Esophagus muscularis mucosa (tissue), 4 donors: ENCODE measurements at places on chromosomes 5 and 9.

DNA sequence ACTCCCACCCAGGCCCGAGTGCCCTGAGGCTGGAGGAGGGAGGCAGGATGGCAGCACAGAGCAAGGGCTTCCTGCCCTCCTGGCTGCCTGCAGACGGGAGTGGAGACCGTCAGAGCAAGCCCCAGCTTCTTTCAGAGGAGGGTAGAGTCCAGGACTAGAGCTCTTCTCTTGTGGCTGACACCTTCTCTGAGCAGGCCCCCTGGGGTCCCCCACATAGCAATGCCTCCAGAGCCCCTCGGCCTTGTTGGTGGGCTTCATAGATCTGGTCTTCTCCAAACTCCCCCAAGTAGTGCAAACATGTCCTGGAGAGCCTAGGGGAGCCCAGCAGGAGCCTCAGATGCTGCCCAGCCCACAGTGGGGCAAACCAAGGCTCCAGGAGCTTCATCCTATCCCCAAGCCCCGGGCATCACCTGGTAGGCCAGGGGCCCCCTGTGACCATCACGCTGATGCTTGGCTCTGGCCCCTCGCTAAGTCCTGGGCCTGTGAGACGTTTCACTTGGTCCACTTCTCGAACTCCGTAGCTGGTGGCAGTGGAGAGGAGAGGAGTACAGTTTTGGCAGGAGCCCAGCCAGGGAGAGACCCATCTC is 2.0 kb downstream of the MZB1 start:
- no peak for DNase-seq

DNA sequence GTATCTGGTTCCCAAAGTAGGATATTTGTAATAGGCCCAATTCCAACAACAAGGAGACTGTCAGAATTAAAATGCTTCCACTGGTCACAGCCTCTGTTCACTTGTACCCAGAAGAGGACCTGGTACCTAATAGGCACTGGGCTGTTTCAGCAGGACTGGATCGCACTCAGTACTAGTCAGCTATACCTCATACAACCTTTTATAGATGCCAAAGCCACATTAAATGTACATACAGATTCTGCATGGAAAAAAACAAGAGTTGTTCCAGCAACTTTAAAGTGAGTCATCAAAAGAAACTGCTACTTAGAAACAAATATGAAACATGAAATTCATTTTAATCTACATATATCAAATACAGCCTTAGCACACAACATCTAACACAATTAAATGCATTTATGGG is 87.5 kb downstream of the GPR21 start:
- DNase-seq: no peak

GRCh38 chr5:168707716-168708695 is 128.8 kb upstream of the PANK3 start:
- DNase-seq: no peak

GRCh38 chr5:173010547-173011464 is 27.2 kb downstream of the ATP6V0E1 start:
- DNase-seq: no peak

DNA sequence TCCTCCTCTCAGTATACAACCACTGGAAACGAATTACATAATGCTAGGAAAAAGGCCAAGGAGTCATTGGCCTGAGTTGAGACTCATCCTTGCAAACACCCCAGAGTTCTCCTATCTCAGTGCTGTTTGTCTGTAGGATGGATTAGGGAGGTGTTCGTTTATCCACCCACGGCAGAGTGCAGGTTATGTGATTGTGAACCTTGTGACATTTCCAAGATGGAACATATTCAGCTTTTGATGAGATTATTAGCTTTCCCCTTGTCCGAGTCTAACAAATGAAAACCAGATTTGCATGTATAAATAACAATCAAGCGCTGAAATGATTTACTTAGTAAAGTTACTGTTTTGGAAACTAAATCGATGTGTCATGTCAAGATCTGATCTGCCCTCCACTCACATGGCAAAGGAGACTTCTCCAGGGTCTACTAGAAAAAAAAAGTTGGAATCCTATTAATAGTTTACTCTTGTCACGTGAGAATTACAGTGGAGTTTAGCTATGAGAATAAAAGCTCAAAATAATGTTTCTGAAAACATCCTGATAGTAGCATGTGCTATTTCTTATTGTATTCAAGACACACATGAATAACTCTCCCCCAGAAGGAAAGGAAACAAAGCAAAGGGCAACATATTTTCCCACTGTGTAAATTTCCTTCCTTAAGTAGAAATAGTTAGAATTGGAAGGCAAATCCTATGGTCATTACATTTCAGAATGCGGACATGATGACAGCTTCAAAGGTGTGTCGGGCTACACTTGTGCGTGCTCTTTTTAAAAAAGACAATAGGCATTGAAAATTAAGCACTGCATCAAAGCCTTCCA is 600.4 kb downstream of the EBF1 start:
- DNase-seq: no peak

- DNase-seq: no peak
Observed at GRCh38 chr5:143311428-143311827, 92.1 kb downstream of the NR3C1 start.

DNA sequence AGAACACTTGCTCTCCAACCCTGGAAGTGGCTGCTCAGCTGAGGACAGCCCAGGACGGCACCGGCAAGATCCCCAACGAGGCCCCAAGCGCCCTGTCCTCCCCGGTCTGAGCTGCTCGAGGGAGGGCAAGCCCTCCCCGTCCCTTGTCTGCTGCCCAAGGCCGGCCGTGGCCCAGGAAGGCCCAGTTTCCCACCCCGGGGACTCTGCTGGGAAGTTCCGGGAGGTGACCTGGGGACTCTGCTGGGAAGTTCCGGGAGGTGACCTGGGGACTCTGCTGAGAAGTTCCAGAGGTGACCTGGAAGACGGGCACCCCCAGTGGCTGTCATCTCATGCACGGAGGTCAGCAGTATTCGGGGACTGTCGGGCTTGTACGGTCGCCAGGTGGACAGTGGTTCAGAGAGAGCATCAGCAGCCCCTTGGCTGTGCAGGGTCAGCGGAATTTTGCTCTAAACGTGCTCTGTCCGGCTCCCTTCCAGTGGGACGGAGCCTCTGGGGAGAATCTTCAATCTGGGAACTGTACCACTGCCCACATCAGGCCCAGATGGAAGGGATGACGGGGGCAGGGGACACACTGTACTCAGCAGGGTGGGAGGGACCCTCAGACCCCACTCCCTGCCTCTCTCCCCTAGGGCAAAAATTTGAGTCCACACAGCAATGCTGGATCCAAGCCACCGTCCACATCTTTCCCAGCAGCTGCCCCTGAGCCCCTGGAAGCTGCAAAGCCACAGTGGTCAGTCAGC is 7.2 kb downstream of the NACC2 start:
- no peak for DNase-seq

DNA sequence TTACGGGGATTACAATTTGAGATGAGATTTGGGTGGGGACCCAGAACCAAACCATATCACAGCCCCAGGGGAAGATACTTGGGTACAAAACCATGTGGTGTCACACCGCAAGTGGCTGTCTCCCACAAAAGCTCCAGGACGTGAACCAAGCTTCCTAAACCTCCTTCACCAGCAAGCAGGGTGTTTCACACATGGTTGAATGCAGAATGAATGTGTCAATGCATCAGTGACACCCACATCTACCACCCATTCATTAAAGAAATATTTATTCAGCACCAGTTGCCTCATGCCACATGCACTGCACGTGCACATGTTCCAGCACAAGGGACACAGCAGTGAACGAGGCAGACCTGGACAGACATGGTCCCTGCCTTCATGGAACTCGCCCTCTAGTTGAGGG is 70.9 kb upstream of the SPOCK1 start:
- peak; percentile 88 for DNase-seq

DNA sequence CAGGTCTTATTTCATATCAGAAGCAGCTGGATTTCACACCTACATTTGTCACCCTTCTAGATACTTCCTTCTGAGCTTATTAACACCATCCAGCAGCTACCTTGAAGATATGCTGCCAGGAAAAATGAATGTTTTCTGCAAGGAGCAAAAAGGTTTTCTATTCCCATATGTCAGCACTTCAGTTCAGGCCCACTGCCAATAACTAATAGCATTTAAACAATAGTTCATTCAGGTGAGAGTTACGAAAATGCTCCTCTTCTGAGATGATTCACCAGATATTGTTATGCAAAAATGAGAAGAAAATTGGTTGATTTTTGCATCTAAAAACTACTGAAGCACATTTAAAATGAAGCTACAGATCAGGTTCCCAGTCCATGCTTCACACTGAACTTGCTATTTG is 56.4 kb upstream of the ISL1 start:
- DNase-seq: no peak

- no peak for DNase-seq
Observed at GRCh38 chr5:139900546-139901250, 105.1 kb downstream of the PSD2 start.

DNA sequence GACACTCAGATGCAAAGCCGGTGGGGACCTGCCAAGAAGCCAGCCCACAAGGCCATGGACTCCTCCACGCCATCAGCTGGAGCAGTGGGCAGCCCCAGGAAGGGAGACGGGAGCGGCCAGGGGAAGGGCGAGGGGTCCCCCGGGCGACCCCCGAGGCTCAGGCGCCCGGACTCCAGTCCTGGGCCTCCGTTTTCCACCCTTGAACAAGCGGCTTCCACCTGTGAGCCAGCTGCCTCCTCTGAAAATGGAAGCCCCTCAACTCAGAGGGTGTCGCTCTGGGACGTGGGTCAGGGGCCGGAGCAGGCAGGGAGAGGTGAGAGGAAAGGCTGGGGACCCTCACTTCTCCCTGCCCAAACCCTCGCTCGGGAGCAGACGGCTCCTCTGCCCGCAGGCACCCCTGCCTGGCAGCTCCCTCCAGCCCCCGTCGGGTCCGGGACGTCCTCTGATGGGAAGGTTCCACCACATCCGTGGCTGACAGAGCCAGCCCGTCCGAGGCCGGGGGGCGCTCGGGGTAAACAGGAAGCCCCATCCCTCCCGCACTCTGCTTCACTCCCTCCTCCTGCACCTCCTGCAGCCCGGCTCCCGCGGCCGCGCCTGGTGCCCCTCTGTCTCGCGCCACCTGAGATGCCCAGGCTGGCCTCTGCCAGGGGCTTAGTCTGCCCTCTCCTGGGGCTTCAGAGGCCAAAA is 3.7 kb upstream of the EGFL7 start:
- DNase-seq: no peak

DNA sequence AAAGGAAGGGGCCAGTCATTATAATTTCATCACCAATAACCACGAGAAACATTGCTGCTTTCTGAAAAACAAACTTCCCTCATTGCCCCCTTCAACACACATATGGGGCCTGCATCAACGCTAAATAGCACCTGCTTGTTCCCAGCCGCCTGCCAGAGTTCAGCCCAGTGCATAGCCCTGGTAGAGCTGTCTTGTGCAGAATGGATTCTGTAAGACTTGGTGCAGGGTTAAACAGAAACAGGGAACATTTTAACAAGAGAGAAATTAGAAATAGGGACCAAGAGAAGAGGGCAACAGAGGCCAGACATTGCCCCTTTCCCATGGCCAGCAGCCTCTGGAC is 56.7 kb downstream of the UBE2QL1 start:
- DNase-seq: no peak

GRCh38 chr5:73644385-73644963 is 18.5 kb downstream of the ARHGEF28 start:
- no peak for DNase-seq

DNA sequence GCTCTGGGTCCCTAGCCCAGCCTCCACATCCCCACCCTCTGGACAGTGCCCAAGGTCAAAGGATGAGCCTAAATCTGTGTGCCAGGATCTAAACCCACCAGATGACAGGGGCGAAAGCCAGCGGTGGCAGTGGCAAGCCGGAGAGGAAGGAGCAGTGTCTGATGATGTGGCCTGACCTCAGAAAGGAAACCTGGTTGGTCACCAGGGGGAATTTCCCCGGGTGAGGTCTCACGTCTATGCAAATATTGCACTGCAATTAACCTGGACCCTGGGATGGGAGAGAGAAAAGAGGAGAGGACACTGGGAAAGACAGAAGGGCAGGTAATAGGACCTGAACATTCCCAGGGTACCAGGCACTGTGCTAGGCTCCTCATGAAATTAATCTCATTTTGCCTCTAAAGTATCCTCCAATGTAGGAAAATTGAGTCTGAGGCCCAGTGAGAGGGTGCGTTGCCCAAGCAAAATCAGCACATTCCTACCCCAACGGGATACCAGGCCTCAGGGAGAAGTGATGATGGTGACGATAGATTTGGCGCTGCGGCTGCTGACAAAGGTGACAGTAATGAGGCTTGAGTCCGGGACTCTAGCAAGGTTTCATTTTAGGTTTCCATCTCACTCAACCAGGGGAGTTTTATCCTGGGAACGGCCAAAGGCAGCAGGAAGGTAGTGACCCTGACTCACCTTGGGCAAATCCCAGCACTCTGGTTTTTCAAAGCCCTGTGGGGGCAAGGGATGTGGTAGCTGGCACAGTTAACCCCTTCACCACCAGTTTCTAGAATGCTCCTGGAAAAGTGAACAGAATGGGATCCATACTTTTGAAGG is 13.4 kb upstream of the TNIP1 start:
- no peak for DNase-seq

DNA sequence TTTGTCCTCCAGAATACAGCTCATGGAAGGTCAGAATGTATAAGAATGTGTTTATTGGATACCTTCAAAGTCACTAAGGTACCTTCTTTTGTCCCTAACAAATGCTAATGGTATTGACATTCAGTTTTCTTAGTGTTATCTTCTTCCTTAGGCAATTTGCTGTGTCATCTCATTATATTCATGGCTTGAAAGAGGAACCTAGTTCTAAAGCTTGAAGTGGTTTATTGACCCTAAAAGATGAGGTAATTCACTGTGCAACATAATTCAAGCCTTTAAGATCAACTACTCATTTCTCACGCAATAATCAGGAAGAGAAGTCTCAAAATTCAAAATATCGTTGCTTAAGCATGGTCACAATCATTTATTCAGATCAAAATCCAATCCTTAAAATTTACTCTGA is 342.7 kb upstream of the RIOK2 start:
- no peak for DNase-seq

DNA sequence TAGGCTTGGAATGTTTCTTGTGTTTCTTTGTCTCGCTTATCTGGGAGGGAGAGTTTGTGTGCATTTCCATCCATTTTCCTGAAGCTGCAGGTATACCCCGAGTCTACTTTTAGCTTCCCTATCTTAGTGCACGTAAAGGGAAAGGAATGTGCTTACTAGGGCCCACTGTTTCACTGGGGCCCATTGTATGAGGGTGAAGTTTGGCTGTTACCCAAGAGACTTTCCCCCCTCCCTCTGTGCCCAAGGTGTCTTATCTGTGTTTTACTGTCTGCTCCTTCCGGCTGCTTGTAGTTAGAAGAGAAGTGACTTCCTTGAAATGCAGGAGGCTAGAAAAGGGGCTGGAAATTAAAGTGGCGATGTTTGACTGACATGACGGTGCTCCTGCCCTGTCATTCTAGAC is 12.1 kb upstream of the BTNL3 start:
- DNase-seq: no peak

DNA sequence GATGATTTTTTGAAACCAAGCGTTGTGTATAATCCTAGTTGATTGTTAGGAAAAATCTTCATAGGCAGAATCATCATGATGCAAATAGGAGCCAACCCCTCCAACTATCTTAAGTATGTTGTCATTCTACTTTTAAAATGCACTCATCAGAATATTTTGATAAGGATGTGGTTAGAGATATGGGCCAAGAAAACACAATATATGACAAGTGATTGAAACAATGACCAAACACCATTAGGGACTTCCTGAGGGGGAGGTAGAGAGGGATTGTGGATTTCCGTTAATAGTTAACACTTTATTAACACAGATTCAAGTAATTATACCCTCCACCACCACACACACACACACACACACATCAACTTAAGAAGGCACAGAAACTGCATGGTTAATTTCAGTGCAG is 143.3 kb downstream of the ARSB start:
- no peak for DNase-seq

- DNase-seq: peak; percentile 34
Observed at GRCh38 chr9:84780385-84780784, 110.9 kb downstream of the NTRK2 start.
